NCI-H2171 treated with DMSO at 0.1 percent for 48 hours (cell line): ENCODE measurements at places on chromosomes 7 and 10.

- DNase-seq: no peak
Observed at GRCh38 chr10:50648089-50648934, 24.6 kb upstream of the SGMS1 start.

DNA sequence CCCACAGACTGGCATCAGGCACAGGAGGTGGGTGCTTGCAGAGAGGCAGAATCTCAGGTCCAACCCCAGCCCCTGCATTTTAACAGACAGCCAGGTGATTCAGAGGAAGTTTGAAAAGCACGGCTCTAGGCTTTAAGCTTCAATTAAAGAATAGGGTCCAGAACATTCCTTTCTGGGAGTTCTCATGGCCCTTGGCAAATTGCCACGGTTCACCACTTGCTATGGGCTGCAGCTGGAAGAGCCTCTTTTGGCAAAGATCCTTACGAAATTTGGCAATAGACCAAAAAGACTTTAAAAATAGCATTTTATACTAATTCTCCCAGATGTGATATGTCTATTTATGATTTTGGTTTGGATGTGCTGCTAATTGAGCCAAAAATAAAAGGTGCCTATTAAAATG is 148.1 kb downstream of the ITGA8 start:
- DNase-seq: no peak

GRCh38 chr7:133688483-133689239 is 435.8 kb downstream of the EXOC4 start:
- DNase-seq: no peak

- peak; percentile 76 for DNase-seq
Observed at GRCh38 chr10:92240289-92241157, 50.4 kb downstream of the CPEB3 start.

DNA sequence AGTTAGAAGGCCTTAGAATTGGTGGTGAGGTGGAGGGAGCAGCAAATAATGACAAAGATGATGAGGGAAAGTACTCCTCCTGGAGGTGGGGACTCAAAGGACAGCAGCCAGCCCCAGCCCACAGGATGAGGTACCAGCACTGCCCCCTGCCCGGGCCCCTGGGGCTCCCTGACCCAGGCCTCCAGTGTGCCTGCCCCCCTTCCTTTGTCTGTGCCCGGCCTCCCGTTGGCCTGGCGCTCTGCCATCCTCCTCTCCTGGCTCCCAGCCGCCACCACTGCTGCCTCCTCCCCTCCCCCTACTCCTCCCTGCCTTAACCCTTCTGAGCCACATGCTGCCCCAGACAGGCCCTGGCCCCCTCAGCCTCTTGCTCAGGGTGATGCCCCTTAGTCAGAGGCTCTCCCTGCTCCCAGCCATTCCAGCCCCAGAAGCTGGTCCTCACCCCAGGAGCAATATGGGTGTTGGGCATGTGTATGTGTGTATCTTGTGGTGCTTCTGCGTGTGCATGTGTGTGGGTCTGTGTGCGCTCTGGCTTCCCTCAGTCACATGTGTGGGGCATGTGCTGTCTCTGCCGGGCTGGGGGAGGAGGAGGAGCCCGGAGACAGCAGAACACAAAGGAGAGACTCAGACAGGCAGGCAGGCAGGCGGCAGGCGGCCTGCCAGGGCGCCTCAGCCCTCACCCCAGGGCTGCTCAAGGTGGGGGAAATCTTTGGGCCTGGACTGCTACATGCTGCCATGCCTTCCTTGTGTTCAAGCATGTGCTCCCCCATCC is 2.6 kb downstream of the LDB1 start:
- DNase-seq: peak; percentile 89

DNA sequence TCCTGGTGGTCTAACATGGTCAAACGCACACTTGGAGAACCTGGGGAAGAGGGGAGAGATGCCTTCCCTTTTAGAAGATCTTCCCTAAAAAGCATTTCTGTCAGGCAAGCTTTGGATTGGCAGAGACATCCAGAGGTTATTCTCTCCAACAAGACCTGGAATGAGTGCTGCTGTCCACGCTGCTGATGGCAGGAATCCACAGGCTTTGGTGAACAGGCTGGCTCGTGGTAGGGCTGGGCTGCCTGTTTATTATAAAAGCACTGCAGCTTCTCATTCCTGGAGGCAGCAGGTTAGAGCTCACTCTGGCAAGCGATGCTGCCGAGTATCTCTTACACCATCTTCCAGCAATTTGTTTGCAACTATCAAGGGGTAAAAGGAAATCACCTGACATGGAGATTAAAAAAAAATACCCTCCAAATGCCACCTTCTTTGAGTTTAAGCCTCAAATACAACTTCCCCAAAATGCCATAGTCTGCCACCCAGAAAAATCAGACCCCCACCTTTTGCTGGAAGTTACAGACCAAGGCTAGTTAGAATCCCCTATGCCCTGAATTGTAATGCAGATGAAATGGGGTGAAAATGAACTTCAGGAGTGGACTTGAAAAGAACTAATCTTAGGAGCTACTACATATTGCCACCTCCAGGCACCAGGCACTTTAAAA is 152.1 kb upstream of the KMT2E start:
- no peak for DNase-seq

DNA sequence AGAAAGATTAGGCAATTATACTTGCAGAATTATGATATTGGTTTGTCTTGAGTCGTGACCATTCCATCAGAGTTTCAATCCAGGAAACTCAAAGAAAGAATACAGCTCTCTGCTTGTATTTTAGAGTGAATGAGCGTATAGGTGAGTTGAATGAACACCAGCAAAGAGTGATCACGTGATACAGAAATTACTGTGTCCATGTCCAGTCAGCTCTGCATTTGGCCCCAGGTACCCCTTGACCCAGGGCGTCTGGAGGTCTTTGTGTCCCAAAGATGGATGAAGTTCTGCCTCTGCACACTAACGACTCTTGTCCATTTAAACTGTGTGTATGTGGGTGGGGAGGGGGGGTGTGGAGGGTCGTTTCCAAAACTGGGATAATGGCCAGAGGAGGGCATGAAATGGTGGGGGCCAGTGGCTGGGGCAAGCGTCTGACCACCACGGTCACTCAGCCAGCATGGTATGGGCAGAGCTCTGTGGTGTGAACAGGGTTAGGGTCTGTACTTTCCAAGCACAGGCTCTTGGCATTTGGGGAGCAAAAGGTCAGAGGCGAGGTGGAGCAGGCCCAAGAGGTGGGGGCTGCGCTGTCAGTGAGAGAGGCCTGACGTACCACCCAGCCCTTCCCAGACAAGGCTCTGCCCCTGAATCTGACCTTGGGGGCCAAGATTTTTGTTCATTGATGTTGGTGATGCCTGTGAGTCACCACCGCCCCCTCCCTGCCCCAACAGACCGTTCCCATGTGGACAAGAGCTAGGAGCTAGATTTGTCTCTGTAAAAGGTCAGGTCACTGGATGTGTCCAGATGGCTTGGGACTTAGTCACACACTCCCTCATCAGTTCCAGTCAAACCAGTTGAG is 1.4 kb downstream of the PTPRE start:
- DNase-seq: no peak

- peak; percentile 90 for DNase-seq
Observed at GRCh38 chr7:67854221-67855178, 857.9 kb downstream of the TYW1 start.
